ENCODE measurements at places on chromosomes 6 and 20.
A peak's percentile ranks its signal among the peaks of the same experiment; 100 is the strongest.

DNA sequence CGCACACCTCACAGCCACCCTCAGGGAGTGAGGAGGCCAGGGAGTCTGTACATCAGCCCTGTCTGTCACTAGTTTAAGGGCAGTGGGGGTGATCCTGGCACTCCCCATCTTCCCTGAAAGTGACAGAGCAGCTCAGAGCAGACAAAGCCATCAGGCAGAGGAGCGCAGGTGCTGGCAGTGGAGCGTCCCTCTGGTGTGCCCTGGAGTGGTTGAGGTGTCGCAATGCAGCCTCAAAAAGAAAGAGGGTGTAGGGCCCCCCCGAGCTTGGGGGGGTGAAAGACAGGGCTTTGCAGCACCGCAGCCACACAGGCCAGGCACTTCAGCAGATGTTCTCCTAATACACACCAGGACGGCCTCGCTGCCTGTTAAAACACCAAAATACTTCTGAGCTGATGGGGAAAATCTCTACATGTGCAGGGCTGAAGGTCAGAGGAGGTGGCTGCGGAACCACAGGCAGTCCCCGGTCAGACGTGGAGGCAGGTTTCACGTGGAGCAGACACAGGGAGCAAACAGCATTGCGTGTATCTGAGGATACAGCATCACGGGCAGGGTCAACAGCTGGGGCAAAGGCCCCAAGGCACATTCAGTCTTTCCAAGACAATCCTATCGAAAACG, 69.5 kb downstream of the PREX1 start:
- DNase-seq, result no peak

- DNase-seq, result no peak
These were observed 12.2 kb downstream of the MYLK4 start for GRCh38 chr6:2738373-2738979.

DNA sequence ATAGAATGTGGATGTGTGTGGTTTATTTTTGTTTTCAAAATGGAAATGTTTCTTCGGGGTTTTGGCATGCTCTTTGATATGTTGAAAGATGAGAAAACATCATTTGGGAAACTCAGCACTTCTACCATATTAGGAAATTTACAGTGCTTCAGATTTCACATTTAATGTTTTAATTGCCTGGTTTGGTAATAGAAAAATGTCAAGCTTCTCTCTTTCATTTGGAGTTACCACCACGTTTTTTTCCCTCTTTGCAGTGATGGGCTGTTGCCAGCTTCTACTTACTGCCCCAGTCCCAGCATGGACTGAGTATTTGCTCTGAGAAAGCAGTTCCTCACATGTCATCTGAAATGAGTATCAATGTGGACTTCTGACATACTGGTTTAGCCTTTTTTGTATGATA, 267.7 kb downstream of the PRL start:
- DNase-seq, result no peak

DNA sequence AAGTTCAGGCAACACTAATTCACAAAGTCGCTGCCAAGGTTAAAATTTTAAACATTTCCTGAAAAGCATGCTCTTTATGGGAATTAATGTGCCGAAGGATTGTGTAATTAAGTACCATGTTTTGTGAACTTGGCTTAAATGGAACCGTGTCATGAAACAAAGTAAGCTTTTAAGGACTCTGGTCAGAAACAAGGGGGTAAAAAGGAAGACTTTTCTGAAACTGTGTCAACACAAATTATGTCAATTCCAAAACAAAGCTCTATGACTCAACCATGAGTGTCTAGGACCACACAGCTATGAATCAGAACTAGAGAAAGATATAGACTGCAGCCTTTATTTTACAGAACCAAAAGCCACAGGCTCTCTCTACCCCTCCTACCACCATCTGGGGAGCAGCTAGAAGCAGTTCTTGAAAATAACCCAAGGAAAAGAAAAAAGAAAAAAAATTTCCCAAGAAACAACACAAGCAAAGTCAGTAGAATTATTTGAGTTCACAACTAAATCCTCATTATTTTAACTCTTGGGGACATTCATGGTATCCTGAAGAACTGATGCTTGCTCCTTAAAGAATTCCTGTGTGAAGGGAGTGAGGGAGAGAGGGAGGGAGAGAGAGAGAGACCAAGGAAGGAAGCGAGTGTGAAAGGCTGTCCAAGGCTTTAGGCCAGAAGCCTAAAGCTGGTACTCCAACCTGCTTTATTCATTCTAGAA, 81.9 kb downstream of the ZMYND8 start:
- DNase-seq, result peak; percentile 7

DNA sequence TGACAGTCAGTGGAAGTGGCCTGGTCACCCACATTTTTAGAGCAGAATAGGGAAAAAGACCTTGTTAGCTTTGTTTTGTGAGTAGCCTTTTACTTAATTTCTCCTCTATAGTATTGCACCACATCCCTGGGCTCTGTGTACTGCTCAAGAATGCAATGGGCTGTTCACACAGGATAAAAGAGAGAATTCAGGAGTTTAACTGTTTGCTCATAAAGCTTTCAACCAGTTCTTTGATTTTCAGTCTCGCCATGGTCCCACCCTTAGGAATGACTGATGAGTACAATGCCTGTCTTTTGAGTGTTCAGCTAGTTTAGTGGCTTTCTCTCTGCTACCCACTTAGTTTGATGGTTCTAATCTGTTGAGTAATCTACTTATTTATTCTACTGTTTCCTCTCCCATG, 129.7 kb downstream of the PLG start:
- no peak for DNase-seq

GRCh38 chr6:149368065-149368464, 32.0 kb upstream of the SUMO4 start:
- no peak for DNase-seq

- no peak for DNase-seq
These were observed 121.2 kb downstream of the GFRAL start for GRCh38 chr6:55448451-55448850.

GRCh38 chr20:56552911-56553629, 20.0 kb downstream of the FAM209B start:
- no peak for DNase-seq

GRCh38 chr6:5732496-5732895, 274.2 kb downstream of the NRN1 start:
- no peak for DNase-seq

- no peak for DNase-seq
These were observed 113.5 kb downstream of the SMOC2 start for GRCh38 chr6:168554472-168554871.

DNA sequence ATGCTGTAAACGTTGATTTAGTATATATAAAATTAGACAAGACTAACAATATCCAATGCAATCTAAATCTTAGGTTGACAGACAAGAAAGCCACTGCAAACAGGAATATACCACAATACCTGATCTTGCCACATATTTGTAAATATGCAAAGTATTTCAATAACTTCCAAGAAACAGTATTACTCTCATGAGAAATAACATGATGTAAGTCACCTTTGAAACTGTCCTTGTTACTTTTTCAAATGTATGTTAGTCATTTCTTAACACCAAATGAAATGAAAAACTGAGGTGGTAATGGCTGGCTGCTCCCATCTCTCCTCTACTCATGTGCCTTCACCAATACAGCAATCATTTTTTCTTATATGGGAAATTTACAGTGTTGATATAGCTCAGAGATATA, 118.7 kb downstream of the ATG5 start:
- no peak for DNase-seq

DNA sequence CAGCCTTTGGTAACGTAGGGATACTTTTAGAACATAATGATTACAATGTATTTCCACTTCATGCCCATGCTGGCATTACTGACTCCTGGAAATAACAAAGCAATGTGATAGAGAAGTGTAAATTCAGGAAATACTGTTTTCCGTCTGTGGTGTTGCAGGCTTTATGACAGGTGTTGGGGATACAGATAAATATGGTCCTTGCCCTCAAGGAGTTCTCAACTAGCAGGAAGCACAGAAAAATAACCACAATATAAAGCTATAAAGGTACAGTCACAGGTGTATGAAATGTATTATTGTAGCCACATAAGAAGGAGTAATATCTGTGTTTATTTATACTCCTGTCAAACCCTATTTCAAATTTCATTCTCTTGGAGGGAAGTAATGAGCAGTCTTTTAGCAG, 12.9 kb upstream of the LAMP5 start:
- no peak for DNase-seq

DNA sequence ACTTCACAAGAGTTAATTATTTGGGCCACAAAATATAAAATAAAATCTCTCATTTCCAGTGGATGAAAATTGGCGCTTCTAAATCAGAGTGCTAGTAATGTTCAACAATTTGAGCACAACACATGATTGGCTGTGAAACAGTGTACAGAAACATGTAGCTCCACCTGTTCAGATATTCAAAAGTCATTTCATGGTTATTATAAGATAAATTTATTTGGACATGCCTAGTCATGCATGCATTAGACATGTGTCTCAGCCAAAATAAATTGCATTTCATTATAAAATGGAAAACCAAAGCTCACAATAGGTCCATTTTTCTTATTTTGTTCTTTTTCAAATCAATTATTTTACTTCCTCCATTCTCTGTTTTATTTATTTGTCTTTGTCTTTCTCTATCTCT, 374.8 kb downstream of the LMBRD1 start:
- no peak for DNase-seq

- no peak for DNase-seq
These were observed 545.6 kb upstream of the MAP3K7 start for GRCh38 chr6:91132461-91132860.

DNA sequence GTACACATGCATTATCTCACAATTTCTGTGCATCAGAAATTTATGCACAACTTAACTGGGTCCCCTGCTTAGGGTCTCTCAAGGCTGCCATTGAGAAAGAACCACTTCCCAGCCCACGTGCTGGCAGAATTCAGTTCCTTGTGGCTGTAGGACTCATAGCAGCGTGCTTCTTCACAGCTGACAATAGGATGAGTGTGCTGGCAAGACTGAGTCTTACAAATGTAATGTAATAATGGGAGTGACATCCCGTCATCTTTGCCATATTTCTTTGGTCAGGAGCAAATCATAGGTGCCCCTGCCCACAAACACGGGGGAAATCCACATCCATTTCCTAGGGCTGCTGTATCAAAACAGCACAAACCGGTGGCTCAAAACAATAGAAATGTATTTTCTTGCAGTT, 77.4 kb downstream of the FIG4 start:
- DNase-seq, result no peak

GRCh38 chr6:157090736-157091135, 232.6 kb downstream of the TMEM242 start:
- DNase-seq, result no peak

- DNase-seq, result no peak
These were observed 592.7 kb upstream of the POU3F2 start for GRCh38 chr6:98241630-98242029.

DNA sequence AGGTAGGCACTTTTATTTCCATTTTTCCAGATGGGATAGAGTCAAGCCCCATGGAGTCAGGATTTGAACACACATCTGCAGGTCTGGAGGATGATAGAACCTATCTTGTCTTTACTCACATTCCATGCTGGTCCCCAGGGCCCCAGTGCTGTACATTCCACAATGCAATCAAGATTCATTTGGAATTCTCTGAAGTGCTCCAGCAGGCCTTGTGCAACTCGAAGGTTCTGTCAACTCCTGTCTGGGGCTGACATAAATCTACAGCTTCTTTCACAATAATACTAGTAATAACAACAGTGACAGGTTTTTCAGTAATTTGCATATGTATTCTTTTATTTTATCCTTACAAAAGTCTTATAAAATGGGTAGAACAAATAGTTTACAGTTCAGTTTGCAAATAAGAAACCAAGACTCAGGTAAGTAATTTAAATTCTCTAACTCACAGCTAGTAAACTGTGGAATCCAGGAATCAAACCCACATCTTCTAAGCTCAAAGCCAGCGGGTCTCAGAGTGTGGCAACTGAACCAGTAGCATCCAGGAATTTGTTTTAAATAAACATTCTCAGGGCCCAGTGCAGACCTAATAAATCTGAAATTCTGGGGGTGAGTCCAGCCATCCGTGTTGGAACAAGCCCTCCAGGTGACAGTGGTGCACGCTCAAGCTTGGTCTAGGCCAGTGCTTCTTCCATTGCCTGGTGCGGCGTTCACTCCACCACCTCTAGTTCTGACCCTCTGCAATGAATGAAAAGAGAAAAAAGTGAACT, 137.0 kb upstream of the TNFAIP3 start:
- no peak for DNase-seq

- DNase-seq, result no peak
These were observed 191.3 kb upstream of the ARID1B start for GRCh38 chr6:156585859-156586258.

DNA sequence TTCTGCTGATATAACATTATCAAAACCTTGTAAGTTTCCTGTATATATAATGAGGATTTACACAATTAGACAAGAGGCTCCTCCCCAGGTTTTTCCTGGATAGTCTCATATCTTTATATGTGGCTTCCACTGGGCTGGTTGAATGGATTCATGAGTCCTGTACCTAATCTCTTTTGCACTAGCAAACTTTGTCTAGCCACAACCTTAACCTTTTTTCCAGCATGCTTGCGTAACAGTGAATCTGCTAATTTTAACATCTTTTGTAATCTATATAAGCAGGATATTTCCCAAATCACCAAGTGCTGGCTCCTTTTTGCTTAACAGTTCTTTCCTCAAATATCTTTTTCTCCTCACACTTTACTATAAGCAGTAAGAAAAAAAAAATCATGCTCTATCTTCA, 153.6 kb downstream of the COL21A1 start:
- no peak for DNase-seq

- DNase-seq, result no peak
These were observed 22.9 kb downstream of the CNBD2 start for GRCh38 chr20:35991142-35991771.

- no peak for DNase-seq
These were observed 73.1 kb downstream of the HIVEP2 start for GRCh38 chr6:142871910-142872331.

GRCh38 chr20:63947638-63948456, 8.4 kb downstream of the UCKL1 start:
- no peak for DNase-seq

DNA sequence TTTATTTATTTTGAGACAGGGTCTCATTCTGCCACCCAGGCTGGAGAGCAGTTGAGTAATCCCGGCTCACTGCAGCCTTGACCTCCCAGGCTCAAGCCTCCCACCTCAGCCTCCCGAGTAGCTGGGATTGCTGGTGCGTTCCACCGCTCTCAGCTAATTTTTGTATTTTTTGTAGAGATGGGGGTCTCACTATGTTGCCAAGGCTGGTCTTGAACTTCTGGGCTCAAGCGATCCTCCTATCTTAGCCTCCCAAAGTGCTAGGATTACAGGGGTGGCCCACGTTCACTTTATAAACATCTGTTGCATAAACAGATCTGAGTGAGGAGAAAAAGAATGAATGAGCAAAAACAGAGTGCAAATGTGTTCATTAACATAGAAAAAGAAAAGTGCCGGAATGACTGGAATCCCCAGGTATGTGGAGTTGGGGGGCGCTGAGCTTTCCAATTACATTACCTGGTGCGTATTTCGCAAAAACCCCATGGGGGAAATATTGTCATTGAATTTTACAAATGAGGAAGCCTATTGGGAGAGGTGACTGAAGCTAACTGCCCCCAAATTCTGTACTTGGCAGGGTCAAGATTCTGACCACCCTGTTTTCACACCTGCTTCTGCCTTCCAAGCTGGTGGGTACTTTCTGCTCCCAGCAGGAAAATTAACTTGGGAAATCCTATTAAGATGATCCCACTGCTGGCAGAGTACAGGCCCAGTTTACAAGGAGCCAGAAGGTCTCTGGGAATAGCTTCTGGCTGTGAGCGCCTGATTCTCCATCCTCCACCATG, 207.7 kb upstream of the JARID2 start:
- DNase-seq, result no peak

Measured in stimulated activated CD8-positive, alpha-beta memory T cell treated with anti-CD3 and anti-CD28 coated beads, Interleukin-2, amount 100 ng/mL, for 48 hours (primary cell).